ENCODE measurements at places on chromosomes 7 and 10.
A peak's percentile ranks its signal among the peaks of the same experiment; 100 is the strongest.

DNA sequence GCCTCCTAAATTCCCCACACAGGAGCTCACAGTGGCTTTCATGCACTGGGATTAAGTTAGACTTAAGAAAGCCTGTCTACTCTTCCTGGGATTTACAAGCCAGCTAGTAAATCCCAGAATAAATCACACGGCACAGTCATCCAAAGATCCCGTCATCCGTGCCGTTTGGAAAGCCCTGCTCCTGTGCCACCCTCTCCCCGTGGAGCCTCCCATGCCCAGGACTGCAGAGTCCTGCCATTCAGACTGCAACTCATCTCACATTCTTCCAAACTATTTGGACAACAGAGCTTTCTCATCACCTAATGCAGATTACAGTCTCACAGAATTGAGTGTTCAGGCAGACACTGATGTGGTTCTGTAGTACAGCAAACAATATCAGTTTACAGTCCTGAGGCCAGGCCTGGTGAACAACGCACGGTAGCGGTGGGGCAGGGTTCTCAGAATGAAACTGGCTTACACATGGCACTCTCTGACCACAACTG, 166.5 kb downstream of the EGFR start:
- no peak for DNase-seq

DNA sequence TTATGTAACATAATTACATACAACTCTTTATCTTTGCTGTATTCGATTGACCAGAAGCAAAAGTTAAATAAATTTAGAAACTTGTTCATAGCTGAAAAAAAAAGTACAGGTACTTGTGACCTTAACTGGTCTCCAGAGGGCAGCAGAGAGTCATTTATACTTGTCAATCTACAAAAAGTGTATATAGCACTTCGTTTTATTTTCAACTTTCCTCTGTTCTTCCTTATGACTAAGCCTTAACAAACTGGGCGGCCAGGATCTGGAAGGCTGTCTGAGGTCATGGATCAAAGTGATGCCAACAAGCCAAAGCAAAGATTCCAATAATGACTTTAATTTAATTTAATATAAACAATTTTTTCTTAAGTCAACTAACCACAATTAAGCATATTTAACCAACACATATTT, 29.8 kb downstream of the C10orf67 start:
- peak; percentile 66 for DNase-seq

DNA sequence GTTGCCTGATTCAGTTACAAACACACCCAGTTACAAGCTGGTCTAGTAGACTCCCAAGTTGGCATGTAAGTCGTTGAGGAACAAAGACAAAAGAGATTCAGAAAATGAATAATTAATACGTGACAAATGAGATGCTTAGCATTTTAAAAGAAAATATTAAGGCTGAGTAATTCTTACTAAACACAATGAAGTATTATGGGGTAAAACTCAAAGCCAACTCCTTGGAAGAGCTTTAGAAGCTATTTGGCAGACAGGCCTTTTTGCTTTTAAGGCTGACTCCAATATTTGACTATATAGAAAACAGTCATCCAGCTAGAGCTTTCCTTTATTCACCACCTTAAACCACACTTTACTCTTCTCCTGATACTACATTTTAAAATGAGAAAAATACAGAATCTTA, 5.4 kb downstream of the TRDMT1 start:
- DNase-seq = no peak

- no peak for DNase-seq
Measured at GRCh38 chr7:33821970-33822369, 83.4 kb upstream of the BMPER start.

GRCh38 chr10:11678074-11678793, 63.9 kb upstream of the ECHDC3 start:
- peak; percentile 8 for DNase-seq

DNA sequence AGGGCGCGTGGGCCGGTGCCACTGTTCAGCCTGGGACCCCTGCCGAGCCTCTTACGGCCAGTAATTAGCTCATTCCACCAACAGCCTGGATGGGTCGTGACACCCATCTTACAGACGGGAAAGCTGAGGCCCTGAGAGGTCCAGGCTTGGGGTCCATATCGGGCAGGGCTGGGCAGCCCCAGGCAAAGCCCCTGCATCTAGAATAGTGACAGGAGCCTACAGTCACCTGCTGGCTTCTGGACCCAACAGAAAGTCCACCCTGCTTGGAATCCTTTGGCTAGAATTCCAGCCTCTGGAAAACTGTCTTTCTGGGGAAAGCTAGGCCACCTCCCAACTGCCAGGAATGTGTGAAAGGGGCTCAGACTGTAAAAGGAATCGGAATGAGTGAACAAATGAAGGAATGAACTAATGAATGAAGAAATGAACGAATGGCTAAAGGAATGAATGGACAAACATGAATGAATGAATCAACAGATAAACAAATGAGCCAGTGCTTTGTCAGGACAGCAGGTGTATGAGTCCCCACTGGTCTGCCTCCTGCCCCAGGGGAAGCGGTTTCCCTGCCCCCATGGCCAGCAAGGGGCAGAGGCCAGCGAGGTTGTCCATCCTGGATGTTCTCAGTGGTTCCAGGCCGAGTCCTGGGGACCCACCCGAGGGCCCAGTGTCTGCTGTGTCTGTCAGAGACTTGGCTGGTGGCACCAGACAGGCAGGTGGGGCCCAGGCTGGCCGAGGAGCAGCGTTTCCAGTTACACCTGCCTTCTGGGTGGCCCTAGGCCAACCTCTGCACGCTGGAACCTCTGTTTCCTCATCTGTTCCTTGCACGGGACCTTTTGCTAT, 24.1 kb upstream of the PDGFA start:
- DNase-seq = no peak

- DNase-seq = no peak
Measured at GRCh38 chr10:129725482-129725881, 238.6 kb downstream of the EBF3 start.

- DNase-seq = no peak
Measured at GRCh38 chr7:18504965-18505364, 9.4 kb downstream of the HDAC9 start.

DNA sequence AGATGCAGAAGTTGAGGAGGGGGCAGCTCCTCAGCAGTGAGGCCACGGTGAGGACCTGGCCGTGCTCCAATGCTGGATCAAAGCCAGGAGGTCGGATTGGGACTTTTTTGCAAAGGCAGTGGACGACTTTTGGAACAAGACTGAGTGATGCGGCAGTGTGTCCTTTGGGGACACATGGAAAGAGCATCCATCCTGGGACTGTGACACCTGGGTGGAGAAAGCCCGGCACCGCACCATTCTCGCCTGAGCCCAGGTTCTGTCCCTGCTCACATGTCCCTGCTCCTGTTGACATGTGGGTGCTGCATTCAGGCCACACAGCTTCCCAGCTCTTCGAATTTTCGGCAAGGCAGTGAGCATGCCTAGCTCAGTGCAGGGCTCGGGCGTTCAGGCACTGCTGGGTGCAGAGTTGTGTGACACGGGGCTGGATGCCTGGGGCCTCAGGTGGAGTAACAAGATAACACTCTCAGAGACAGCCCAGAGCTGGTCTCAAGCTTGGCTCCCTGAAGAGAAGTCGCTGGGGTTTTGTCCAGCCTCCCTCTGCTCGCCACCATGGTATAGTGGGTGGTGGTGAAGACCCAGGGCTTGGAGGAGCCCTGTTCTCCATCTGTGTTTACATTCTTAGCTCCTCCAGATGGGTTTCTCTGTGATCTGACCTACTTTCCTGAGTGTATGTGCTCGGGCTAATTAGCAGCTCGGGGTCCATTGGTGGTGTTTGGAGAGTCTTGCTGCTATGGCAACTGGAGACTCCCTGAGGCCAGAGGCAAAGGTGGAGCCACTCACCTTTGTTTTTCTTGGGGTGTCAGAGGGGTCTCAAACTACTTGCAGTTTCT, 111.7 kb upstream of the BTBD16 start:
- DNase-seq = no peak

DNA sequence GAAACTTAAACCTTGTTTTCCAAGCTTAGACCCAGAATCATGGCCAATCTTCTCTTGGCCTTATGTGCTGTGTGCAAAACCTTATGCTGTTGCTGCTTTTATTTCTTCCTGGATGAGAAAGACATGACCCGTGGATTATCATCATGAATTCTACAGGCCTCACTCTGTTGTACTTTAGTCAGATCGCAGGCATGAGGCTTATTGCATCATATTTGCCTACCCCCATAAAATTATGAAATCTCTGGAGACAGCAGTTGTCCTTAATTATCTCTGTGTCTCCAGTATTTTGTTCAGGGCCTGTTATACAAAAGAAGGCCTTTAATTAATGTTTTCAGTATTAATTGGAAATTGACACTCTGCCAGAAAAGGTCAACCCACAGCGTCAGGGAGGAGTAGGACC, 71.6 kb downstream of the PLCE1 start:
- no peak for DNase-seq

- DNase-seq = no peak
Measured at GRCh38 chr7:44235582-44236332, 35.0 kb downstream of the YKT6 start.

GRCh38 chr10:7389844-7390243, 21.0 kb downstream of the SFMBT2 start:
- DNase-seq = no peak

DNA sequence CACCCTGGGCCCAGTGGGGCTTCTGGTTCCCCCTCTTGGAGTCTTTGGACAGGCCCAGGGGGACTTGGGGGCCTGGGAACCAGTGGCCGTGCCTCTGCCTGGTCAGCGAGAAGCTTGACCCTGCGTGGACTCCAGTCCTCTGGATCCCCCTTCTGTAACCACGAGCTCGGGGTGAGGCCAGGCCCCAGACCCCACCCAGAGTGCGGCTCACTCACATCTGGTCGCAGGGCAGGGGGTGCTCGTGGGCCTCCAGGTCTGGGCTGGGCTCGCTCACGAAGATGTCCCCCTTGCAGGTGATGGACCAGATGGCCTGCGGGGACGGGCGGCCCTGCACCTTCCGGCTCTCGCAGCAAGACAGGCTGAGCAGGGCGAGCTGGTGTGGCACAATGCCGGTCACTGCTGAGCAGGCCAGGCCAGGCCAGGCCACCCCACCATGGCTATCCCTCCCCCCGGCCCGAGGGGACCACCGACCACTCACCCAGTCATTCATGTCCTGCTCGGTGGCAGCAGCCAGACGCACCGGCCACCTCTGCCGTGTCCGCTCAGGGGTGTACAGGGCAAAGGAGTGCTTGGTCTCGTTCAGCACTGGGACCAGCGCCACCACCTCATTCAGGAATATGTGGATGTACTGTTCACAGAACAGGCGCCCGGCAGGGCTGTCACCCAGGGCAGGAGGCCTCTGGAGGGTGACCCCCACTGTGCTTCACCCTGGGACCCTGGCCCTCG, 19.7 kb downstream of the BHLHA15 start:
- DNase-seq = no peak

DNA sequence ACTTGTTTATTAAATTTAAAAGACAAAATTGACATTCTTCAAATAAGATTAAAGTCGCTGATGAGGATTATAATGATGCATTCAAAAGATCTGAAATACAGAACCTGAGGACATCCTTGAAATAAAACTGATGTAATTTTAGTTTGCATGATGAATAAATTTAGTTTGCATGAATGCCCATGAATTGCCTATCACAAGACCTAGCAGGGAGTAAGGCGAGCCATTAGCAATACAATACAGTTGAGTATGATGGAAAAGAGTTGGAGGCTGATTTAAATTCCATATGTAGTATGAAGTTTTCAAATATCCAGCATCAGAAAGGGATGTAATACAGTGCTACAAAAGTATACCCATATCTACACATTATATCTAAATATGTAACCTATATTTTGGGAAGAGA, 321.3 kb downstream of the CACNA2D1 start:
- no peak for DNase-seq

Measured in non-pigmented ciliary epithelial cell (primary cell).